BJ (cell line): ENCODE measurements at places on chromosomes 5 and 9. TPM values are rescaled to one million over a fixed set of nuclear protein-coding genes. Genes with fewer than 3 reads are reported as not detected.

DNA sequence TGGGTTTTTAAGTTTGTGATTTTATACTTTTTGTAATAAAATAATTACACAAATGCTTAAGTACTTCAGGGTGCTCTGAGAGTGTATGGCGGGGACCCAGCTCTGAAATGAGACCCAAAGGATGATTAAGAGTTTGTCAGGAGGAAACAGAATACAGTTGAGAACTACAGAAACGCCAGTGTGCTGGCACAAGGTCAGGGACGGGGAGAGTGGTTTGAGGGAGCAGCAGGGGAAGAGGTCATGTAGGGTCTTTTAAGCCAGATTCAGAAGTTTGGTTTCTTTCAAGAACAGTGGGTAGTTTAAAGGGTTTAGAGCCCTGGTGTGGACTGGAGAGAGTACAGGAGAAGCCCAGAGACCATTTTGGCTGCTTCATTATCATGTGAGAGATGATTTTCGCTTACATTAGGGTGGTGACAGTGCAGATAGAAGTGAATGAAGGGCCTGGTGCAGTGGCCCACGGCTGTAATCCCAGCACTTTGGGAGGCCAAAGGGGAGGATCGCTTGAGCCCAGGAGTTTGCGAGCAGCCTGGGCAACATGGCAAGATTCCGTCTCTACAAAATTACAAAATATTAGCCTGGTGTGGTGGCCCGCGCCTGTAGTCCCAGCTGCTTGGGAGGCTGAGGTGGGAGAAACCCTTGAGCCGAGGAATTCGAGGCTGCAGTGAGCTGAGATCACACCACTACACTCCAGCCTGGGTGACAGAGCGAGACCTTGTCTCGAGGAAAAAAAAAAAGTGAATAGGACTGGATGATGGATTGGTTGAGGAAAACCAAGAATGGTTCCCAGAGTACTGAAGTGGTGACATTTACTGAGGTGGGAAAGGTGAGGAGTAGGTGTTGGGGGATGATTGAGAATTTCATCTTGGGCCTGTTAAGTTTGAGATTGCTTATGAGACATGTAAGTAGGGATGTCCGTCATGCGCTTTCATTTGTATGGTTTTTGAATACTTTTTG lies 1.4 kb upstream of the ETF1 start:
- DNase-seq: no peak

DNA sequence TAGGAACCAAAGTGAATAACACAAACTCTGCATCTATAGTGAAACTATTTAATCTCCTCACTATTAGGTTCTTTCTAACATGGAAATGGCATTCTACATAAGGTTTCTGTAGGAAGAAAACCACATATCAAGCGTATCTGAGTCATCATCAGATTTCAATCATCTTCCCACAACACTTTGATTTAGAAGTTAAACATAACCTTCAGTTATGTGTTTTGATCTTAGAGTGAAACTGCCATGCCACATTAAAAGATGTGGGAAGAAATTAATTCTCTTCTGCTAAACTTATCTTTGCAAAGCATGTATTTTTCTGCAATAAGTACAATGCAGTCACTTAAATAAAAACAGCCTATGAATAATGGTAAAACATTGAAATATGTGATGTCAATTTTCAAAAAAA lies 55.0 kb downstream of the MEF2C start:
- no peak for DNase-seq

GRCh38 chr5:82356808-82357671 lies 78.9 kb upstream of the RPS23 start:
- peak; percentile 71 for DNase-seq

- no peak for DNase-seq
Observed at GRCh38 chr5:152329761-152330283, 75.3 kb downstream of the NMUR2 start.

GRCh38 chr9:78033870-78034269 lies 2.3 kb upstream of the GNAQ start:
- DNase-seq: no peak

- no peak for DNase-seq
Observed at GRCh38 chr9:121199921-121200320, 1.7 kb downstream of the RAB14 start.

HMMR gene
- polyA plus RNA-seq: 5.4 and 12.0 TPM in 2 replicates
